ENCODE measurements at places on chromosomes 2 and 18. TPM values are rescaled to one million over a fixed set of nuclear protein-coding genes. Genes with fewer than 3 reads are reported as not detected.
A peak's percentile ranks its signal among the peaks of the same experiment; 100 is the strongest.

DNA sequence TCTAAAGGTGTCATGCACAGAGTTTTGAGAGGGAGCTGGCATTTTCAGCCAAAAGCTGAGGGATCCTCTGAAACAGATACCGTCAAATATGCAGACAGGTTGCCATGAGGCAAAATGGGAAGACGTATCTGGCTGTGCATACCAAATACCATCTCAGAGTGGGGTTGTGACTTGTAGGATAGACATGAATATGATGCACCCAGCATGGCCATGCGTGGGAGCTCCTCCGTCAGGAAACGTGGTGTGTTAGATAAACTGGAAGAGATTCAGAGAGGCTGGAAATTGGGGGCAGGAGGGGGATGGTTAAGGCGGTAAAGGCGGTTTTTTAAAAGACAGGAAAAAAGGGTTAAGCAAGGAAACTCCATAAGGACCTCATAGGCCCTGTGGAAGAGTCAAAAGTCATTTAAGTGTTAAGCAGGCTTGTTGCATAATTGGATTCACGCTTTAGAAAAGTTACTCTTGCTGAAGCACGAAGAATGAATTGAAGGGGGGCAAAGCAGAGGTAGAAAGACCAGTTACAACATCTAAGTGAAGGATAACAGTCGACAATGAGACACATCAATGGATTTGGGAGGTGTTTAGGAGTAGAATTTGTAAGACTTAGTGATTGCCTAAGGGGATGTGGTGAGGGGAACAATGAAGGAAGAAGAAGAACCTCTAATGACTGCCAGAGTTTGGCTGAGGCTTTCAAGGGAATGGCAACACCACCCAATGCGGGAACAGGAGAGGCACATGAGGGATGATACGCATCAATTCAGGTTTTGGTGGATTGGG, 139.6 kb upstream of the CTAGE1 start:
- DNase-seq = no peak

DNA sequence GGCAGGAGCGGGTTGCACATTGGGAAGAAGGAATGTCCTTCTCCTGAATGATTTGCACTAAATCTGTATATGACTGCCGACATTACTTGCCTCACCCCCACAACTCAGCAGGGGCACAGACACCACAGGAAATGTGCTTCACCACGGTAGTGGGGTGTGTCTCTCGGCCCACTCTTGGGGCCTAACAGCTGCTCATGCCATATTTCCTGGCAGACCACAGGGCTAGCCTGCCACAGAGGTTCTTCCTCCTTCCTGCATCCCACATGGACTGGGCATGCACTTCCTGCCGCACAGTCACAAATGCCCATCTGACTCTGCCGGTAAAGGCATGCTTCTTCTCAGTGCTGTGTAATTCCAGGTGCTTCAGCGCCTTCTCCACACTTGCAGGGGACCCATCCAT, 10.3 kb upstream of the PAPOLG start:
- peak; percentile 43 for DNase-seq

DNA sequence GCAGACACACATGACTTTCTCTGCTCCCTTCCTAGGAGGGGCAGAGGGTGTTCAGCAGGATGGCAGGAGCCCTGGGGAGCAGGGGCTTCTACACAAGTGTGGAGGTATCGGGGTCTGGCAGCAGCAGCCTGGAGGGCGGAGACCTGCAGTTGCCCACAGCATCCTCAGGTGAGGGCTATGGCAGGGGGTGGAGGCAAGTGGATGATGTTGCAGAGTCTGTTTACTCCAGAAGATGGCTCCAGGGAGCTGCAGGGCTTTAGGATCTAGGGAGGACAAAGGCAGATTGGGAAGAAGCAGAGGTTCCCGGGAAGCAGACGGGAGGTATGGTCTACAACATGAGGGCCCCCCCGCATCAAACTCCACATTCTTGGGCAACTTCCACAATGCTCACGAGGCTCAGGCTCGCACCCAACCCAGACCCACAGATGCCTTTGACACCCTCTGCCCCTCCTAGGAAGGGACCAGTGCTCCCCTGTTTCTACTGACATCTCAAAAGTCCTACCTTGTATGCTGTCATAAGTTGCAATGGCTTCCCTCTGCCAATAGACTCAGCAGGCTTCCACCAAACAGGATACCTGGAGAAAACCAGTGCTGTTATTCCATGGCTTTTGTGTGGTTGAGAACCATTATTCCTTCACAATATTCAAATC, 12.0 kb upstream of the ATP6V1C2 start:
- peak; percentile 43 for DNase-seq

DNA sequence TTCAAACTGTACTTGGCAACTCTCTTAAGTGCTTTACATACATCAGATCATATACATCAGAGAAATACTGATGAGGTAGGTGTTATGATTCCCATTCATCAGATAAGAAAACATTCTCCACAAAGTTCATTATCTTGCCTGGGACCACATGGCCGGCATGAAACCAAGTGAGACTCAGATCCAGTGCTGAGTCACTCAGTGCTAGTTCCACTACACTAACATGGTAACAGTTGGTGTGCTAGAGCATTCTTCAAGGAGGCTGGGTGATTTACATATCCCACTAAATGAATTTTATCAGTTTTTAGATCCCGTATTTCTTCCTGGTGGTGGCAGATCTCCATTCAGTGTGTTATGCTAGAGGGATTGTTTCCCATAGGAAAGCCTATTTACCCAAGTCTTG, 772.0 kb downstream of the CNTNAP5 start:
- no peak for DNase-seq

GRCh38 chr2:48330430-48330829, 199.5 kb upstream of the STON1 start:
- DNase-seq = no peak

DNA sequence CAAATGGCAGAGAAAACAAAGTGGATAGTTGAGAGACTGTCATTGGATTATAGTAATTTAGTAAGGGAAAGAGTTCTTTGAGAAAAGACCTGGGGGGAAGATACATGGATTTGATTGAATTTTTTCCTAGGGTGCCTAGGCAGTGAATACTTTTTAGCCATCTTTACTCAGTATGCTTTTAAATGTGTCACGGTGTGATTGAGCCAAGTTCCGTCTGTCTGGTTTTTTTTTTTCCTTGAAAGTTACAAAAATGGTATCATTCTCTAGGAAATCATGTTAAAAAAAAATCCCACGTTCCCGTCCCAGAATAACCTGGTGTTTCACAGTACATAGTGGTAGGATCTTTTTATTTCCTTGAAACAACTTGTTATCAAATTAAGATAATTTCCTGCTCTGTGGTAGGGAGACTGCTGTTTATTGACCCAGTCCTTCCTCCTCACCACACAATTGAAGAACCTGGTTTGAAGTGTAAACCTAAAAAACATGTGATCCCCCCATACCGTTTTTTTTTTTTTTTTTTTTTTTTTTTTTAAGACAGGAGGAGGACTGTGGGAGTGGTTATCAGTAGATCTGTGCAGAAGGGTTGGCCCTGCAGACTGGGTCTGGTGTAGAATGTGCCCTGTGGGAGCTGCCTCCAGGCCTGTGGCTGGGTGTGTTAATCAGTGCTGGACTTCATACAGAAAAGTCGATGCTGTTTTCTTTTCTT, 55.1 kb downstream of the DGKD start:
- DNase-seq = peak; percentile 66

DNA sequence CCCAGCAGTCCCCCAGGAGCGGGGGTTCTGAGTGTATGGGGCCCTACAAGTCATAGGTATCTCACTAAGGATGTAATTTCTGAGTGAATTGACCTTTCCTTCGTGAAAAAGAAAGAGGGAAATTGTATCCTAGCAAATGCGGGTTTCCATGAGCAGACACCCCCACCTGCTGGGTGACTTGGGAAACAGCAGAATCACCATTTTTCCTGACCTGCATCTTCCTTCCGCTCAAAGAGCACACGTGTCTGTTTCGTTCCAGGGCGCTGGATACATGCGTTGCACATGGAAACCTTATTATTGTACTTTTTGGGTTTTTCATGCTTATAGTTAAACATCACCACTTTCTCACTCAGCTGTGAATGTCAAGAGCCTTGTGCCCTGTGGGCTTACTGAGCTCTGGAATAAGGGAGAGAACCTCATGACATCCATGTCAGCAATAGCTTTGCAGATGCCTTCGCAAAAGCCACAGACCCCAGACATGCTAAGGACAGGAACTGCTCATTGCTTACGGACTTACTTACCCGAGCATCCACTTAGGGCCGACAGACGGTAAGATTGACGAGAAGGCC, 132.8 kb downstream of the TPO start:
- peak; percentile 68 for DNase-seq

GRCh38 chr2:100262555-100263320, 59.6 kb downstream of the LONRF2 start:
- DNase-seq = peak; percentile 78

The RGPD3 gene
- 0.57 TPM for total RNA-seq

The OTOF gene
- total RNA-seq = not detected

The SERPINB13 gene
- total RNA-seq = 0.49 TPM
